ENCODE measurements at places on chromosomes 7 and 10.

GRCh38 chr7:45451342-45452035 is 122.7 kb upstream of the ADCY1 start:
- DNase-seq, result no peak

DNA sequence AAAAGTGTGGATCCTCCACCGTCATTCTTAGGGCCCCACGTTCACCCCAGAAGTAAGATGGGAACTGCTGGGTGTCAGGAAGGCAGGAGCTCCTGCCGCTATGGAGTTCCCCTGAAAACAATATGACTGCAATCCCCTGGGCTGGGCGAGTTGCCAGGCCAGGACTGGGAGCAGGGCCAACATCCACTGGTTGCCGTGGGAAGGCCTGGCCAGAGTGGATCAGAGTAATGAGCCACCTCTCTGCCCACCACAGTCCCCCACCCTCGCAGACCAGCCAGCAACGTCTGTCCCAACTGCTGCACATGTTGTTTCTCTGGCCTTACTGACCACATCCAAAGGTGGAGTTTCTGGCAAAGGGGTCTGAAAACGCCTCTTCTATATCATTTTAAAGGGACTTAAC is 86.6 kb downstream of the STRA8 start:
- no peak for DNase-seq

DNA sequence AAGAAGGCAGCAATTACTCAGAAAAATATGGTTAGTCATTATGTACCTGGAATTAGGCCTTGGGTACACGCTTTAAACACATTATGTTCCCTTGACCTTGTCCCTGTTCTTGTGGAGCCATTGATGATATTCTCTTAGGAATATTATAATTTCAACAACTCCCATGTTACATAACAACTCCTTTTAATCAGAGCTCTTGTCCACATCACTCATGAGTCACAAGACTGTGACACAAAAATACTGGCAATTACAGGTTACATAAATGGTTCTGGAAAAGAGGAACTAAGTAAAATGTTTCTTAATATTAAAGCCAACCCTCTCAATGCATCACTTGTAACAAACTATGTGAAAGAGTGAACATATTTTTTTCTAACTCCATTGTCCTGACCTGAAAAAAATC is 143.8 kb upstream of the PCLO start:
- no peak for DNase-seq

DNA sequence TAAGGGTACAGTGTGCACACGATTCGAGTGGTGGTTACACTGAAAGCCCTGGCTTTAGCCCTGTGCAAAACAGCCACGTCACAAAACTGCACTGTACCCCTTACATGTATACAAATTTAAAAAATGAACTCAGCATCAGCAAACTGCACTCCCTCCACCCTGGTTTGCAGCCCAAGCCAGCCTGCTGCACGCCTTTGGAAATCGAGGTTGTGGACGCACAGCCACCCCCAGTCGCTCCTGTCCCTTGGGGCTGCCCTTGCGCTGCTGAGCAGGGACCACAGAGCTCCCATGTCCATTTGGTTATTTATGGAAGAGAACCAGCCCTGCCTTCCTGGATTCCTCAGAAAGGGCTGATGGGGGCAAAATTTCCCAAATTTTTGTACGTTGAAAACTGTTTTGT is 98.8 kb downstream of the INPP5A start:
- no peak for DNase-seq

- no peak for DNase-seq
These were observed 20.6 kb upstream of the ERCC6 start for GRCh38 chr10:49559476-49559875.

DNA sequence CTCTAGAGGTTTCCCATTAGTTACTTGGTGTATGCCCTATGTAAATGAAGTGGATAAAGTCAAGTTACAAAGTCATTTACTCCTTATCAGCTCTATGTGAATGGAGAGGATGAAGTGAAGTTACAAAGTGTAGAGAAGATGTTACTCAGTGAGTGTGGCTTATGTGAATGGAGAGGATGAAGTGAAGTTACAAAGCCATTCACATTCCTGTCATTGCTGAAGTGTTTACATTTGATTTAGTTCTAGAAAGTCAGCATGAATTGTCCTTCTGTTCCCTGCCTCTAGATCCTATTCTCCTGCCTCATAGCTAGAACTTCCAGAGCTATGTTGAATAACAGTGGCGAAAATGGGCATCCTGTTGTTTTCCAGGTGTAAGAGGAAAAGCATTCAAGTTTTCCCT is 880.1 kb downstream of the DNAJB9 start:
- DNase-seq, result no peak

DNA sequence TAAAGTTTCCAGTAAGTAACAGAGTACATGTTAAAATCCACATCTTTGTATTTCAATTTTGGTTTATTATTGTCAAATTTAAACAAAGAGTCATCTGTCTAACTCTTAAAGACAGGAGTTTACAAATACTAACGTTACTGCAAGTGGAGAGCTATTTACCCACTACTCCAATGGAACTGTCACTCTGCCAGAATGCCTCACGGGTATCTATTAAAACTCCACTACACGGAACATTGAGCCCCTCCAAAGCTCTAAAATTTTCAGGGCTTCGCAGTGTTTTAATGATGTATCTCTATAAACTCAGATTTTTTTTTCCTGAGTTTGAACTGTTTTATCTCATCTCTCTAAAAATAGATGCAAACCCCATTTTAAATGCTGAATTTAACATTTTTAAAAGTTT is 388.7 kb upstream of the SEMA3A start:
- no peak for DNase-seq

- no peak for DNase-seq
These were observed 12.4 kb downstream of the DUSP5 start for GRCh38 chr10:110510086-110510485.

- no peak for DNase-seq
These were observed 17.5 kb downstream of the ZNF862 start for GRCh38 chr7:149855361-149856305.

- no peak for DNase-seq
These were observed 39.6 kb upstream of the ELMO1 start for GRCh38 chr7:37488163-37488764.

- no peak for DNase-seq
These were observed 28.5 kb downstream of the NPS start for GRCh38 chr10:127577376-127578258.

DNA sequence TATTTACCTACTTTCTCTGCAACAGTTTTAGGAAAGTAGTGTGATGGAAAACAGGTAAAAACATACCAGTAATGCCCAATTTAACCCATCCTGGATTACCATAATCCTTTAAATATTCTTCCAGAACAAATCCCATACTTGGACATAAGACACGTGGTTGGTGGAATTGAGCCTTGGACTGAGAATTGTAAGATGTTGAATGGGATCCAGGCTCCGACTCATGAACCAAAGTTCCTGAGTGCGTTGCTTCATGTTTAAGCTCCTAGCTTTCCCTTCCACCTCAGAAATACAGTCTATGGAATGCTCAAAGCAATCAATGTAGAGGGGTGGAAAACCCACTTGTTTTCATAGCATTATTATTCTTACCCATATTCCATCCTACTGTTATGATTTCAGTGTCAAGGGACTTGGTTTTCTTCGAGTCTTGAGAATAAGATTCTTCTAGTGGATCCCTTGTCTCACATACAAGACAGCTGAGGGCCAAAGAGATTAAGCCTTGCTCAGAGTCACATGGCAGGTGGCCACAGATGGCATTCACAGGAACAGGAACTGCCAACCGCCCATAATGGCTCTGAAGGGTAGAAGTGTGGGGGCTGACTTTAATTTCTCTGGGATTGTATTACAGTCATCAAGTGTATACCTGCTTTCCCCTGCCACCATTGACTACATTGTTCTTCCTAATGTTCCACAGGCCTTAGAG is 171.2 kb downstream of the GFRA1 start:
- DNase-seq, result no peak

- DNase-seq, result no peak
These were observed 14.5 kb downstream of the LIMK1 start for GRCh38 chr7:74097937-74098614.

DNA sequence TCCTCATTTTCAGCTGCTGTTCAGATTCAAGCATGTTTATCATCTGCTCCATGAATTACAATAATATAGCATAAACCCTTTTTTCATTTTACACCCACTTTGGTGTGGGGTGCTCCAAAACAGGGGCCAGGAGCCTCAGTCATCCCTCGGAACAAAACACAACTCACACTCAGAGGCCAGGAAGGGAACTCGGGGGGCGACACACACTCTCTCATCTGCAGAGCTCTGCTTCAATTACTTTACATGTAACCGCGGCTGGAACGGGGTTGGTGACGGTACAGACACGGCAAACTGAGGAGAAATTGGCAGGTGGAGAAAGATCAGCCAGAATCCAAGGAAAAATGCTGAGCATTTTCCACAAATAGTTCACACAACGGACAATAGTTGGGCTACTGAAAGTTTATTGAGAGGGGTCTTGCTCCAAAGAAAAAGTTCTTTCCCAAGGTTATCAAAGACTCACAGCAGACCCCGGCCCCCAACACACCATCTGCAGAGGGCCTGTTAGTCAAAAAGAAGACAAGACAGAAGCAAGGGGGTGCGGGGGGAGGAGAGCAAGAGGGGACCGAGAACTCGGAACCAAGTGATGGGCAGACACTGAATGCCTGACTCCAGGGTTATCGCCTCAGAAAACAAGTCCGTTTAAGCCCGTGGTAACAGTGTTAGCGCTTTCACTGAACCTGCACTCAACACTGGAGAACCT is 20.5 kb downstream of the DIP2C start:
- no peak for DNase-seq

DNA sequence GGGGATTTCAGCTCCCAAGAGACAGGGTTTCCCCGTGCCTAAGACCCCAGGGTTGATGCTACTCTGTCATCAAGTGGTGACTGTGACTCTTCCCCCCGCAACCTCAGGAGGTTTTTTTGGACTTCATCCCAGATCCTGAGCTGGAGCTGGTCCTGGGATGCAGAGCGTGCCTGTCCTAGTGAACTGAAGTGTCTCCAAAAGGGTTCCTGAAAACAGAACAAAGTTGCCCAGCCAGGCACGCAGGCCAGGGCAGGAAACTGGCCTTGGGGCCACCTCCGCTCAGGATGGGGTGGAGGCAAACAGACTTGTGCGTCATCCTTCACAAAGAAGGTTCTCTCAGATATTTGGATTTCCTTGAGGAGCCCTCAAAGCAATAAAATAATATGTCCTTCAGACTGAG is 118.9 kb downstream of the ITIH5 start:
- DNase-seq, result no peak

GRCh38 chr7:123538189-123538714 is 3.9 kb upstream of the IQUB start:
- DNase-seq, result no peak

DNA sequence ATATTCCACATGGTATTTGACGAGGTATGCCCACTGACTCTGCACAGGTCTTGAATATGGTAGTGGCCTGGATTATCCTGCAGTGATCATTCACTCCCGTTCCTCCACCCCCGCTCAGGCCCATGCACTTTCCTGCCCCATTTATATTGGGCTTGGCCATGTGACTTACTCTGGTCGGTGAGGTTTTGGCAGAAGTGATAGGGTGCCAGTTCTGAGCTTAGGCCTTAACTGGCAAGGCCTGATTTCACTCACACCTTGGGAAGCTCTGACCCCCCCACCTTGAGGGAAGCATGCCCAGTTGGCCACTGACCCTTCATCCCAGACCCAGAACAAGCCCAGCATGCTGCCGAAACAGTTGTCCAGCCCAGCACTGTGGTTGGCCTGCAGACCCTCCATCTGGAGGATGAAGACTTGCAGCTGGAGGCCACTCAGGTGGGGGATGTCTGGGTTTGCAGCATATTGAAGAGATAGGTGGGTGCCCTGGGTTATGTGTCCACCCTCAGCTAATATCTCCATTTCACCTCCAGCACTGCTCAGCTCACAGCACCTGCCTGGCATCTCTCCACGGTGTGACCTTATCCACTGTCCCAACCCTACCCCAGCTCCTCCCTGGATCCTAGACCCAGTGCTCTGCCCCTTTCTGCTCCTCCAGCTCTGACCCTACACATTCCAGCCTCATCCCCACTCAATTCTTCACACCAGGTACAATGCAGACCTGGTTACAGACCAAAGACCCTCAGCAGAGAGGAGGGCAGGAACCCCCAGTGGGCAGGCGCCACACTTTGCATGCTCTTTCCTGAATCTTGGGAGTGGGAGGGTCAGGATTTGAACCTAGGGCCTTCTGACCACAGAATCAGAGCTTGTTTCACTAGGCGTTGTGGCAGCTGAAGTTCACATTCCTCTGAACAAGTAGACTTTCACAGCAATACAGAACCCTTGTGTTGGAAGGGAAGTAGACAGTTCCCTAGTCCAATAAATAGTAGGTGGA is 138.1 kb upstream of the CHST15 start:
- no peak for DNase-seq

DNA sequence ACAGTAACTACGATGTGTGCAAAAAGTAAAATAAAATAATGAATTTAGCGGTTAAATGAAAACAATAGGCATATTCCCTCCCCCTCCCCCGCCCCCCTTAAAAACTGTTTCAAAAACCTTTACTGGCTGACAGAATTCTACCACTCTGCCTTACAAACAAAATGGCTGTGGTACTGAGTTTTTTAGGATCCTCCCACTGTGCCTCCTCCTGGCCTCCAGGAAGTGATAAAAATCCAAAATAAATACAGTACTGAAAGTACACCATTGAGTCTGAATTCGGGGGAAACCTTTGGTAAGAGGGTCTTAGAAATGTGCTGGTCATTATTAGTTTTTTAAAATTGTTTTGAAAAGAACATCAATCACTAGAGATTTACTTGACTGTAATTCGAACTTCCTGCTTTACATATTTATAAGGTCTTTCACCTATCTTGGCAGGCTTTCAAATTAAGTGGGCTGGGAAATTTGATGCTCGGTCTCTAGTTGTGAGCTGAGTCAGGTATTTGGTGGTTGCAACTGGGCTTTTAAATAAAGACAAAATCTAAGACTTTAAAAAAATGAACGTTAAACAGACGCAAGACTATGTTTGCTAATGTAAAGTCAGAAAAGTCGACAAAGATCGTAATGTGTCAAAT is 32.5 kb upstream of the EPC1 start:
- DNase-seq, result no peak

- DNase-seq, result no peak
These were observed 55.5 kb downstream of the PLXNA4 start for GRCh38 chr7:132520591-132521280.

- no peak for DNase-seq
These were observed 10.2 kb downstream of the ALKBH4 start for GRCh38 chr7:102454468-102454867.

GRCh38 chr10:34651416-34652195 is 163.5 kb downstream of the PARD3 start:
- no peak for DNase-seq
